ENCODE measurements at places on chromosomes 2 and 18. TPM values are rescaled to one million over a fixed set of nuclear protein-coding genes. Genes with fewer than 3 reads are reported as not detected.

The VWA3B gene
- 0.51 TPM for total RNA-seq

The MATN3 gene
- total RNA-seq, result 0.11 TPM

The GALNT14 gene
- total RNA-seq, result 0.48 TPM

The CCDC85A gene
- 2.7 TPM for total RNA-seq

The CRYGD gene
- total RNA-seq, result not detected

The ARHGEF4 gene
- 3.9 TPM for total RNA-seq

The SMIM21 gene
- total RNA-seq, result not detected

The STON1 gene
- total RNA-seq, result 6.7 TPM

The FHOD3 gene
- total RNA-seq, result 311 TPM

The CNTNAP5 gene
- not detected for total RNA-seq

The HOXD10 gene
- total RNA-seq, result 0.16 TPM

The RAB6C gene
- not detected for total RNA-seq

The GRB14 gene
- total RNA-seq, result 2.2 TPM

The ZNF521 gene
- 15.4 TPM for total RNA-seq

The ZNF516 gene
- total RNA-seq, result 14.7 TPM

The TUBA4B gene
- total RNA-seq, result not detected

The RESP18 gene
- total RNA-seq, result not detected

The CHAC2 gene
- 1.4 TPM for total RNA-seq

The FSHR gene
- total RNA-seq, result not detected

The CAVIN2 gene
- total RNA-seq, result 145 TPM

Data from cardiac septum (tissue), 1 donor.